Vagina (tissue), 2 donors: ENCODE measurements at places on chromosomes 16 and 17. TPM values are rescaled to one million over a fixed set of nuclear protein-coding genes. Genes with fewer than 3 reads are reported as not detected.

Gene CCL5
- total RNA-seq, result 4.9 TPM

Gene B4GALNT2
- not detected for total RNA-seq

Gene FLOT2
- 56.2 TPM for total RNA-seq

Gene MARVELD3
- total RNA-seq, result 4.7 TPM

Gene GPS1
- total RNA-seq, result 80.3 TPM

Gene IL34
- 6.1 TPM for total RNA-seq

Gene ENPP7
- not detected for total RNA-seq

Gene MYL11
- total RNA-seq, result not detected

Gene NLRC3
- 12.5 TPM for total RNA-seq

Gene TEKT5
- total RNA-seq, result not detected

Gene LITAFD
- total RNA-seq, result not detected

Gene CRYM
- 3.9 TPM for total RNA-seq

Gene LDHD
- total RNA-seq, result 10.1 TPM

Gene LPCAT2
- 11.3 TPM for total RNA-seq

Gene VASN
- total RNA-seq, result 37.6 TPM

Gene CALB2
- total RNA-seq, result 3.9 TPM

Gene STH
- not detected for total RNA-seq

Gene ITGB3
- 6.1 TPM for total RNA-seq

Gene IGFALS
- total RNA-seq, result not detected

Gene SKAP1
- 5.6 TPM for total RNA-seq

Gene KRTAP4-5
- total RNA-seq, result not detected

Gene UBE2I
- total RNA-seq, result 51.3 TPM

Gene PAGR1
- 23.6 TPM for total RNA-seq

Gene MFSD11
- total RNA-seq, result 24.1 TPM

Gene ABCC12
- total RNA-seq, result not detected

Gene ATP2C2
- total RNA-seq, result 35.1 TPM

Gene SLFN12L
- 12.3 TPM for total RNA-seq
